Calu3 (cell line): ENCODE measurements at places on chromosomes 7 and 10. TPM values are rescaled to one million over a fixed set of nuclear protein-coding genes. Genes with fewer than 3 reads are reported as not detected.
A peak's percentile ranks its signal among the peaks of the same experiment; 100 is the strongest.

The GPR85 gene
- not detected in 2 replicates for total RNA-seq

DNA sequence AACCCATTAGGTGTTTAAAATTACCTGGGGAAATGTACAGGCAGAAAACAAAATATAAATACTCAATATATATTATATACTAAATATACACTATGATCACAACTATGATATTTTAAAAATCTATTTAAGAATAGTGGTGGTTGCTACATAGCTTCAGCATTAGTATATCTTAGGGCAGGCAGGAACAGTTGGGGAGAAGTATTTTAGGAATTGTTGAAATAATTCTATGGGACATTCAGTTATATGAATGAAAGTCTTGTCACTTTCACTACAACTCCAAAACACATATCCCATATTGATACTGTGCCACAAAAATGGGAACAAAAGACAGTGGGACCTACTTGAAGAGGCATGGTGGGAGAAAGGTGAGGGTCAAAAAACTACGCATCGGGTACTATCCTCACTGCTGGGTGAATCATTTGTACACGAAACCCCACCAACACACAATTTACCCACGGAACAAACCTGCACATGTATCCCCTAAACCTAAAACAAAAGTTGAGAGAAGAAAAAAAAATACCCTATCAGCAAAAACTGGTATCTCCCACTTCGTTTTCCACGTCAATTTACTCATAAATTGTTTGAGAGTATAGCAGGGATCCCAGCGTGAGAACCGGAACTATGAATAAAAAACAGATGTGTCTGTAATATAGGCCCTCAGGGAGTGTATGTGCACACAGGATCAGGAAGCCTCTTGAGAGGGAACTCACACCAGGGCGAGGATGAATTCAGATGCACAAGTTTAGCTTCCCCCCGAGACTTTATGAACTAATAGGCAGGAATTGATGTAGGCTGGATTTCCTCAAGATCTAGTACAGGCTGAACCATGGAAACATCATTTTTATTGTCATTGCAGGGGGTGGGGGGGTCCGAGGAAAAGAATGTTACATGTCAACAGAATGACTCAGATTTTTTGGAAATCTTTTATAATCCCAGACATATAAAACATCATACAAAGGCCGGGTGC is 16.2 kb downstream of the SLC16A12 start:
- no peak for DNase-seq

GRCh38 chr7:149415391-149416071 is 45.3 kb downstream of the ZNF777 start:
- DNase-seq: no peak

The MYH16 gene
- 0.61 and 0.97 TPM in 2 replicates for total RNA-seq

DNA sequence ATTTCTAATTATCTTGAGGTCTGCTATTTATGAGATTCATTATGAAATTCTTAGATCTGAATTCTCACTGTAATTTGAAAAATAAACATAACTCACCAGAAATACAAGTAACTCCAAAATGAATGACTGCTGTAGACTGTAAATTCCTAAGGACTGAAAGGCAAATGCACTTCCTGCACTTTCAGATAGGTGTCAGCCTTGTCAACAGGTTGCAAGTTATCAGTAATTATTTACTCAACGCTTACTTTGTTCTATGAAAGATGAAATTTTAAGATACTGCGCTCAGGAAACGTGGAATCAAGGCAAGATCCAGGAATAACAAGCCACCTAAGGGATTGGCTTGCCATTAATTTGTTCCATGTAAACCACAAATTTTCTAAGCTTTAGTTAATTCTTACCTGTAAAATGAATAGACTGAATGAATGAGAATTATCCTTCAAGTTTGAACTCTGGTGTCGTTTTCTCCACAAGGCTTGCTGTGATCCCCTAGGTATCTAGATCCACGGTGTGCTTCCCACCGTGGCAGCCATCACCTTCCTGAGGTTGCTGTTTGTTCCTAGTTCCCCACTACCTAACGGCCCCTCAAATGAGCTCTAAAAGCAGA is 12.6 kb downstream of the DHX32 start:
- peak; percentile 18 for DNase-seq

DNA sequence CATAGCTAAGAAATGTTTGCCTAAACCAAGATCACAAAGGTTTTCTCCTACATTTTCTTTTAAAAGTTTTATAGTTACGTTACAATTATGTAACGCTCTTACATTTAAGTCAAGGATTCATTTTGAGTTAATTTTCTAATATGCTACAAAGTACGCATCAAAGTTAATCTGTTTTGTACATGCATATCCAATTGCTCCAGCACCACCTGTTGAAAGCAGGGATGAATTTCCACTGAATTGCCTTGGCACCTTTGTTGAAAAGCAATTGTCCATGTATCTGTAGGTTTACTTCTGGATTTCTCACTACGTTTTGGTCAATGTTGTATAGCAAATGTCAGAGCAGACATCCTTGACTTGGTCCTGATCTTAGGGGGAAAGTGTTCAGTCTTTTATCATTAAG is 59.6 kb downstream of the NEUROG3 start:
- no peak for DNase-seq

The FAM131B gene
- 0.19 and 1.2 TPM in 2 replicates for total RNA-seq

DNA sequence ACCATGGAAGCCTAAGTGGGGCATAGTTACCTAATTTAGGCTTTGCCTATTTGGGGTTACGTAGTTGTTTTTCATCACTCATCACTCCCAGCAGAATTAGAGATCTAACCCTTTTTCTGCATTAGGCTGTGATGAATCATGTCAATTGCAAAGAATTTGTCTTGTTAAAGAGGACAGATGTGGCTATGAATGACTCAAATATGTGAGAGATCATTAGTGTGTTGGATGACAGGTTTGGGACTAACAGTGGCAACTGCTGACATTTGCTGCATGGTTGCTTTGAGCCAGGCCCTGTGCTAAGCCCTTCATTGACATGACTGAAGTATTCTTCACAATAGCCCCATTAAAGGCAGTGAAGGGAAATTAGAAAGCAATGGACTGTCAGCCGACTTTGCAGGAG is 83.4 kb upstream of the BMPER start:
- DNase-seq: no peak

The FOXI2 gene
- total RNA-seq: not detected in 2 replicates

The SFMBT2 gene
- total RNA-seq: 0.64 and 1.7 TPM in 2 replicates

GRCh38 chr7:139118234-139118804 is 8.8 kb upstream of the ZC3HAV1 start:
- DNase-seq: peak; percentile 52

The WASL gene
- total RNA-seq: 33.2 and 37.5 TPM in 2 replicates

- no peak for DNase-seq
Measured at GRCh38 chr10:95655571-95656290, 780 bp downstream of the ALDH18A1 start.

The TAF3 gene
- total RNA-seq: 12.7 and 14.5 TPM in 2 replicates

The ACBD7 gene
- 8.2 and 10.0 TPM in 2 replicates for total RNA-seq

GRCh38 chr10:60729106-60729505 is 49.2 kb upstream of the CDK1 start:
- no peak for DNase-seq

The EGR2 gene
- 0.68 and 1.1 TPM in 2 replicates for total RNA-seq

DNA sequence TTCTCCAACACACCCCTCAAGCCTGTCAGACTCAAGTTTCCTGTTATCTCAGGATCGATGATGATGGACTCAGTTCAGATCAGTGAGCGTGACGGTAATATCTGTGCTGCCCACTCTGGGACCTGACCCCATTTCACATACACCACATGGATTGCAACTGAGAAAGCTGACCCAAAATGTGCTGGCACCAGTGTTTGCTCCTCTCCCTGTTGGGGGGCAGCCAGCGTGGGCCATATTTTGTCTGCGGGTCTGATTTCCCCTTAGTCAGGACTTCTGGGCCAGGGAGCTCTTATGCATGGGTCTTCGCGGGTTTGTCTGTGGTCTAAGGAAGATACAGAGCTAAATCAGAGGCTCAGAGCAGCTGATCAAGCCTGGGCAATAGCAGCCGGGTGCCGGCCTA is 42.6 kb upstream of the TRIM8 start:
- no peak for DNase-seq

GRCh38 chr7:538764-539685 is 19.4 kb upstream of the PDGFA start:
- peak; percentile 61 for DNase-seq

DNA sequence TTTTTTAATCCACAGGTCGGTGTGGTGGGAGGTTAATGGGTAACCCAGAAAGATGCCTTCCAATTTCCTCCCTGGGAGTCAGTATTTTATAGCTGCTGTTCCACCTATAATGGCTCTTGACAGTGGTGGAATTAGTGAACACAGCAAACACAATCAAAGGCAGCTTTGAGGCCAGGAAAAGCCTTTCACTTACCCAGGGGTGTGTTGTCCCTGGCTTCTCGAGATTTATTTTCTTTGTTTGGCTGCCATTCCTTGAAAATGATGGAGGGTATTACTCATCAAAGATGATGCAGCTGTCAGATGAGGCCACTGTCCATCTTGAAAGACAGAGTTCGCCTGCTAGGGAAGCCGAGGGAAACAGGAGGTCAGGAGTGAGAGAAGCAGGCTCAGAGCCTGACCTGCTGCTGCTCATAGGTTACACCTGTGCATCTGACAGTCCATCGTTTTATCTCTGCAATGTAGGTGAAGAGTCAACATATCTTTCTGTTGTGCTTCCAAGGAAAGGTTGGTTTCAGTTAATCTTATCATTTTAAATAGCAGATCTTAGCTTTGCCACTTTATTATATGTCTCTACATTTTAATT is 221.6 kb downstream of the XPNPEP1 start:
- DNase-seq: no peak

DNA sequence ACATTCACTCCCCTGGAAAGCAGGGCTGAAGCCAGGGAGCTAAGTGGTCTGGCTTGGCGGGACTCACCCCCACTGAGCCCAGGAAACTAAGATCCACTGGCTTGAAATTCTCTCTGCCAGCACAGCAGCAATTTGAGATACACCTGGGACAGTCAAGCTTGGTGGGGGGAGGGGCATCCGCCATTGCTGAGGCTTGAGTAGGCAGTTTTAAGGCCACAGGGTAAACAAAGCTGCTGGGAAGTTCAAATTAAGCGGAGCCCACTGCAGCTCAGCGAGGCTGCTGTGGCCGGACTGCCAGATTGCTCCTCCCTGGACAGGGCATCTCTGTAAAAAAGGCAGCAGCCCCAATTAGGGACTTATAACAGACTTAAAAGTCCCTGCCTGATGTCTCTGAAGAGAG is 108.2 kb upstream of the FAM13C start:
- no peak for DNase-seq

The MRPS17 gene
- 32.6 and 37.1 TPM in 2 replicates for total RNA-seq

The PRR15 gene
- total RNA-seq: 76.1 and 111 TPM in 2 replicates

The SAMD9 gene
- 74.8 and 167 TPM in 2 replicates for total RNA-seq

DNA sequence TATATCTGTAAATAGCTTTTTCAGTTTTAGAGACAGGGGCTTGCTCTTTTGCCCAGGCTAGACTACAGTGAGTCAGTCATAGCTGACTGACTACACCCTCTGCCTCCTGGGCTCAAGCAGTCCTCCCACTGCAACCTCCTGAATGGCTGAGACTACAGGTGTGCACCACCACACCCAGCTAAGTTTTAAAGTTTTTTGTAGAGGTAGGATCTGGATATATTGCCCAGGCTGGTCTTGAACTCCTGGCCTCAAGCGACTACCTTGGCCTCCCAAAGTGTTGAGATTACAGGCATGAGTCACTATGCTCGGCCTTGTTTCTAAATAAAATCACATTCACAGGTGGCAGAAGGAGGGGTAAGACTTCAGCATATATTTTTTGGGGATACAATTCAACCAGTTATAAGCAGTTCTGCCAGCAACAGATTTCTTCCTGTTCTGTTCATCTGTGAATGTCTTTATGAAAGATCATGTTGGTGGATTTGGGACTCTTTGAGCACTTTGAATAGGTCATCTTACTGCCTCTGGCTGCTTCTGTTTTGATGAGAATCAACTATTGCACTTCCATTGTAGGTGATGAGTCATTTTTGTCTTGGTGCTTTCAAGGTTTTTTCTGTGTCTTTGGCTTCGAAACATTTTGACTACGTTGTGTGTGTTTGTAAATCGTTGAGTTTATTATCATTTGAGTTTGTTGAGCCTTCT is 15.7 kb downstream of the RBM33 start:
- no peak for DNase-seq

The PSPH gene
- total RNA-seq: 37.5 and 39.9 TPM in 2 replicates

DNA sequence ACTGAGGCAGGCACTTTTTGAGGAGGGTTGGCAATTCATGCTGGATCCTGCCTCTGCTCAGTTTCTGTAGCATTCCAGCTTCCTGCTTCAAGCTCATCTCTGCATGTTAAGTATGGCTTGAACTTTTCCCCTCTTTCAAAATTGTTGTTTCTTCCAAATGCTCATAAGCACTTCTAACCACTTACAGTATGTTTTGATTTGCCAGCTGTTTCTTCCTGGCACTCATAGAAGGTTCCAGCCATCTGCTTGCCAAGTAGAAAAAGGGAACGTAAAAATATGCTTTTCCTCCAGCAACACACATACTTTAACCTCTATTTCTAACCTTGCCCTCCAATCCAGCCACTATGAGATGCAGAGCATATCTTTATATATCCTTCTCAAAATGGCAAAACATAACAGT is 692.6 kb upstream of the COBL start:
- DNase-seq: no peak

GRCh38 chr7:45203936-45204445 is 46.4 kb downstream of the RAMP3 start:
- no peak for DNase-seq

The NAMPT gene
- total RNA-seq: 343 and 364 TPM in 2 replicates

The MUC12 gene
- total RNA-seq: 0.59 and 1.3 TPM in 2 replicates

The RADIL gene
- total RNA-seq: 0.83 and 1.8 TPM in 2 replicates

DNA sequence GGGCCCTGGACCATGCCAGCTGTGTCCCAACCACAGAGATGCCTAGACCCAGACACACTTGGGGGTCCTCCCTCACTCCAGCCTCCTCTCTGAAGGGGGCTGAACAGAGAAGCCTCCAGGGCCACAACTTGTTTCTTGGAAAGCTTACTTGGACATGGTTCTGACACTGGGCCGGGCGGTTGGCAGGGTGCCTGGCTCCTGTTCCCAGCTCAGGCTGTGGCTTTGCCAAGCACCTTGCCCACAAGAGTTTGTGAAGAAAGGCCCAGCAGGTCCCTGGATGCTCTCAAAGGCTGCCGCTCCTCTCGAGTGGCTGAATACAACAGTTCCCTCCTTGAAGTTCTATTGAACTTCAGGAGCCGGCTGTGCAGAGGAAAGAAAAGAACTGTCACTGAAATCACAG is 181.6 kb downstream of the PTPN20 start:
- DNase-seq: no peak

GRCh38 chr10:73623056-73623455 is 18.2 kb downstream of the MYOZ1 start:
- DNase-seq: no peak
